ENCODE measurements at places on chromosomes 2 and 18.

GRCh38 chr2:9654452-9655100 is 23.8 kb upstream of the YWHAQ start:
- DNase-seq = no peak

- no peak for DNase-seq
These were observed 80.6 kb downstream of the PIGN start for GRCh38 chr18:62106271-62106670.

DNA sequence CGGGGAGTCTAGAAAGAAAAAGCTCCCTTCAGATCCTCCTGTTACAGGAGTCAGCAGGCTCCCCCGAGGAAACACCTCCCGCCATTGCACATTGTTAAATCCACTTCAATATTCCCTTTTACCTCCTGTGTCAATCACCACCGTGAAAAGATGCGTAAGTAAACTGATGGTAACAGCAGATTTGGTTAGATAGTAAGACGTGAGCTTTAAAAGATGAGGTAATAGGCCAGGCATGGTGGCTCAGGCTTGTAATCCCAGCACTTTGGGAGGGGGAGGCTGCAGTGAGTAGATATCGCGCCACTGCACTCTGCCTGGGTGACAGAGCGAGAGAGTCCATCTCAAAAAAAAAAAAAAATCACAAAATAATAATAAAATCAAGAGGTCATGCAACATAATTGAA is 15.2 kb upstream of the NCL start:
- DNase-seq = no peak

GRCh38 chr2:67881816-67882215 is 181.0 kb downstream of the C1D start:
- DNase-seq = no peak

- peak; percentile 11 for DNase-seq
These were observed 925.5 kb downstream of the SLC4A3 start for GRCh38 chr2:220552790-220553535.

GRCh38 chr2:168402531-168402930 is 53.5 kb upstream of the CERS6 start:
- no peak for DNase-seq

DNA sequence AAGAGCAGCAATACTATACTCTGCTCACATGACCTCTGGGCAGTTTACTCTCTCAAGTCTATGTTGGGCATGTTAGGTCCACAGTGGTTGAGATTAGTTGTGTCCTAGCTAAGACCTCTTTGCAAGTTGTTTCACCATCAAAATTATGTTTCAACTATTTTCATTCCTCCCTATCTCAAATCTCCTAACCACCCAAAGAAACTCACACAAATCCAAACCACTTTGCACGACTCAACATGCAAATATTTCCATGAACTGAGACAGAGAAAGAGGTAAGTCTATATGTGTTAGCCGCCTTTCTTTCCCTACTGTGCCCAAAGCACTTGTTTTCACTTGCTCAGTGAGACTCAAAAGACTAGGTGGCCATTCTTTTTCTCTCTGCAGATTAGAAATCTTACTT is 546.8 kb downstream of the TNS1 start:
- DNase-seq = no peak

DNA sequence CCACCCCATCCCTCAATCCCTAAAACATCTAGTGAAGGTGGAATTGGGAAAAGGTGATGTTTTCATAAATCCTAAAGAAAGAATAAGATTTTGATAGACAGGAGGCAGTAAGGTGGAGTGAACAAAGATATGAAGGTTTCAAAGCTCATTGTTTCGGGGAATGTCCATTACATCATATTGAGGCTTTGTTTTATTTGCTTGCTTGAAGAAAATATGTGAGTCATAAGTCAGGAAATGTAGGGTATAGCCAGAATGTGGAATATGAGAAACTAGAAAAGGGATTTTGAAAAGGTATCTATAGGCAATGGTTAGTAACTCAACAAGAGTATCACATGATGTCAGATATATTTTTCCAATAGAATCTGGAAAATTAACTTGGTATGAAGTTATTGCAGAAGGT is 1178.5 kb upstream of the ACVR2A start:
- DNase-seq = no peak

DNA sequence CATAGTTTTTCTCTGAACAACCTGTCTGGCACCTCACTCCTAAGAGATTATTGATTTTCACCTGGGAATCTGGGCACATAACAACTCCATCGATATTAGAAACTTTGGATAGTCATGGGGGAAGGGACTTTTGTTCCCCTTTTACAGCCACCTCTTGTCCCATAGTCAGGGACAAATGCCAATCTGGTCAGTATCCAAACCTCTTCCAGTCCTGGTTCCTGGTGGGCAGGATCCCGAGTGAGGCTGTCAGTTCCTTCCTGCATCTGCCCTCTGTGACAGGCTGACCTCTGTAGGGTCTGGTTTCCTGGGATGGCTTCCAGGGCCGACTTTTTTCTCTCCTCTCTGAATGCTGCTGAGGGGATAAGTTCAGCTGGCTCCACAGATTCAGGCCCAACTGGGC is 11.0 kb downstream of the KIF5C start:
- DNase-seq = no peak

- no peak for DNase-seq
These were observed 138.4 kb upstream of the TWIST2 start for GRCh38 chr2:238709325-238710025.

- DNase-seq = no peak
These were observed 19.4 kb downstream of the THAP4 start for GRCh38 chr2:241617431-241618154.

GRCh38 chr2:171615069-171615468 is 72.2 kb upstream of the DYNC1I2 start:
- no peak for DNase-seq

DNA sequence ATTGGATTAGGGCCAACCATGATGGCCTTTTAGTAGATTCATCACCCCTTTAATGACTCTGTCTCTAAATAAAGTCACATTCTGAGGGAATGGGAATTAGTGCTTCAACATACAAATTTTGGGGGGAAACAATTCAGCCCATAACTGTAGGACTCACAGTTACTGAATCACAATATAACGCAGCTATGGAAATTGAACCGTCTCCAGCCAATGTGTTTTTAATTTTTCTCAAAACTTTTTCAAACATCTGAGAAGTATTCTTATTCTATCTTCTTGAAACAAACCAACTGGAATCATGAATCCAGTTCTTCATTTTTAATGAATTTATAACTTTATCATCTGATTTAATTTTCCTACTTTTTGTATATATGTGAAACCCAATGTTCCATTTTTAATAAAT is 373.1 kb upstream of the SYT4 start:
- no peak for DNase-seq

- peak; percentile 74 for DNase-seq
These were observed 295.2 kb downstream of the SRBD1 start for GRCh38 chr2:45315861-45316260.

DNA sequence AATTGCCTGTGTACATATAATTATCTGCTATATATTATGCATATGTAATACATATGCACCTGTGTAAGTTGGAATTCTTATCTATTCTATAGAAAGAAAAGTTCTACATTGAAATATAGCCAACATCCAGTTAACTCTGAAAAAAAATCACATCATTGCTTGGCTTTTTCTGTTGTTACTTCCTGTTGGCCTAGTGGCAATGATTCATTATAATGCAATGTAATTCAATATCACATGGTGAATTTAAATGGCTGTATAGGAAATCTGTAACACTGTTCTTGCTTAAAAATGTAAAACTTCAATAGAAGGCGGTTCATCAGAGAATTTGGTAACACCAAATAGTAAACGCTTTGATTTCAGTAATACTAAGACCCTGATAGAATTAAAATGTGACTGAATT is 44.5 kb upstream of the MAP4K3 start:
- DNase-seq = no peak

DNA sequence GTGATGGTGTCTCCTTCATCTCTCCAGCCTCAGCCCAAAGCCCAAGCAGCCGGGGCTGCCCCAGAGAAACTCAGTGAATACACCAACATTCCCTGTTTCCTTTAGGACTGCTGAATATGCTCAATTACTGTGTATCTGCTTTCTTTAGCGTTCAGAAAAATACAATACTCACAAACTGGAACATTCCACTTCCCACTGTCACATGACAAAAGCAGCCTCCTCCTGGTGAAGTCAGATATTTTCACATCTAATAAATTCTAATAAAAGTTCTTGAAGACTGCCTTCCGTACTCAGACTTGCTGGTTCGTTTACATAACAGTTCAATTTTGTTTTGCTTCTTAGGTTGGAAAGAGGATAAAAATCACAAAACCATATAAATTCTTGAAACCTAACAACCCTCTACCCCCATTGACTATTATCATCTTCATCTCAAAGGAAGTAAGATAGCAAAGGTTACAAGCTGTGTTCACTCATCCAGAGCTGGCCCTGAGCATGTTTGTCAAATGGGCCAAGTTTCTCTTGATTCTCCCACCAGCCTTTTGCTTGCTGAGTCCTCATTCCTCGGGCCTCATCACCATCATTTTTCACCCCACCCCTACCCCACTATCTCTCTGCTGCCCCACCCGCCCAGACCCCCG is 190.8 kb upstream of the HNRNPA3 start:
- no peak for DNase-seq

DNA sequence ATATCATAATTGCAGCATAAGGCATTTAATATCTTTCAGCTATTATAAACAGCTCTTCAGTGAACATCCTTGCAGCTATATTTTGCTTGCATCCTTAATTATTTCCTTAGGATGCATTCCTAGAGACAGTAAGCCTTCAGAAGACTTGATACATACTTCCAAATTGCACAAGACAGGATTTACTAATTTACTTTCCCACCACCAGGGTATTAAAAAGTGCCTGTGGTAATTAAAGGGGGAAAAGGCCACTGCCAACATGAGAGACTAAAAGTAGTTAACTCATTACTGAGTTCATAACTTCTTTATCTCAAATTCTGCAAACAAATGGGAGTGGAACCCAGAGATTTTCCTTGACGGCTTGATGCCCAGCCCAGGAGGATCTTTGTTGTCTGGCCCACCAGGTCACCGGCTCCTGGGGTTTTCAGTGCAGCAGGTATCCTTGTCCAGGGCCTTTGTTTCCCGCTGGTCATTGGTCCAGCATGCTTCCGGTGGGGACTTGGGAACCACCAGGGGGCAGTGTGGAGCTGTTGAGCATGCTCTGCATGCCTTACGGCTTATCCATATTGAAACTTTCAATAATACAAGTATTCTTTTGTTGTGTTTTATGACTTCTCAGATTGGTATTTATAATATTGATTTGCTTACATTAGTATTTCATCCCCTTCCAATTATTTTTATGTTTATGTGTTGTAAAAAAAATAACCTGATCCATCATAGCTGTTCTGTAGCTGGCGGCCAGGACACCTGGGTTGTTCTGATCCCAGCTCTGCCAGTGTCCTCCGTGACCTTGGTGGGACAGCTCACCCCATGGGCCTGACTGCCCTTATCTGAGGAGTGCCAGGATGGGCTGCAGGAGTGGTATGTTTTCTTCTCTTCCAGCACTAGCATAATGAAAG is 61.4 kb downstream of the TGOLN2 start:
- no peak for DNase-seq

GRCh38 chr2:37344453-37345361 is at the start of gene QPCT:
QPCT (plus strand) TSS chr2:37344630; CDS start chr2:37344732, 102 bp downstream.
- DNase-seq = no peak

- no peak for DNase-seq
These were observed 742.3 kb upstream of the SLC8A1 start for GRCh38 chr2:41194230-41194629.

- no peak for DNase-seq
These were observed 113.6 kb downstream of the MEP1B start for GRCh38 chr18:32303400-32303799.

DNA sequence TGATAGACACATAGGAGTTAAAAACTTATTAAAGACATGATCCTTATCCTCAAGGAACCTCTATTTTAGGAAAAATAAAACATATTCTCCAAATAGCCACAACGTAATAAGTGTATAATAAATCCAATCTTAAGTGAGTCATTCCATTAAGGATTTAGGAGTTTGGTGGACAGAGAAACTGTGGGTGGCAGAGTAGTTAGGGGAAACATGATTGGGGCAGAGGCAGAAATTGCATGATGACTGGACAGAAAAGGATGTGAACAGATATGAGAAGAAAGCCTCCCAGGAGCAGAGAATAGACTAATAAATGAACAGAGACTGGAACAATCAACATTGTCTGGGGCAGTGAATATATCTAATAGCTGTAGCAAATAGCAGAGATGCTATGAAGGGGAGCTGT is 48.1 kb upstream of the SIGLEC15 start:
- DNase-seq = peak; percentile 79

- DNase-seq = no peak
These were observed 72.8 kb upstream of the ZEB2 start for GRCh38 chr2:144592500-144593256.

- no peak for DNase-seq
These were observed 21.6 kb downstream of the DSG4 start for GRCh38 chr18:31398191-31398590.

GRCh38 chr2:175823002-175823706 is 178.9 kb downstream of the LNPK start:
- no peak for DNase-seq

DNA sequence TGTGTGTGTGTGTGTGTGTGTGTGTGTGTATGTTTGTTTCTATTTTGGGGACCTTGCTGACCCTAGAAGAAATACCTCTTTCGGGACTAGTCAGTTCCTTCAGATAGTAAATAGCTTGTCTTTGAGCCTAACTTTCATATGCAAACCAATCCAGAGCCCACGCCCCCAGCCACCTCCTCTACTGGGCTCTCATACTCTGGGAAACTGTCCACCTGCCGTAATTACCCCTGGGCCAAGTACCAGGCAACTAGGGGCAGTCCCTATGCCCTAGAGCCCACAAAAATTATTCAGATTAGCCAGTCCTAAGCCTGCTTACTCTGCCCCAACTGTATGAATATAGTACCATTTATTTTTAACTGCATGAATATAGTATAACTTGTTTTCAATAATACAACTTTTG is 970.4 kb downstream of the EPHA4 start:
- DNase-seq = no peak

GRCh38 chr2:241635756-241636155 is 1.2 kb downstream of the THAP4 start:
- no peak for DNase-seq

DNA sequence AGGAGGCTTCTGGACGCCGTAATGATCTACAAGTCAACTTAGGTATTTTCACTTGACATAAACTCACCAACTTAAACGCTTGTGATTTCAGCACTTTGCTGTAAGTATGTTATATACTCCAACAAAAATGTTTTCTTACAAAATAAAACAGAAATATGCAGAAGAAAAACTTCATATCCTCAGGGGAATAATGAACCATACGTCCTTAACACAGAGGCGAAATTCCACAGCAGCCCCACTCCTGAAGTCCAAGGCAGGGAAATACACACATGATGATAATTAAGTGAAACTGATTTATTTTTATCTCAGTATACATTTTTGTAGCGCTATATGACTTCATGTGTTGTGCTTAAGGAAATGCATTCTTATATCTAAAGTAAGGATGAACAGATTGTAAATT is 335.4 kb upstream of the VWC2L start:
- no peak for DNase-seq

DNA sequence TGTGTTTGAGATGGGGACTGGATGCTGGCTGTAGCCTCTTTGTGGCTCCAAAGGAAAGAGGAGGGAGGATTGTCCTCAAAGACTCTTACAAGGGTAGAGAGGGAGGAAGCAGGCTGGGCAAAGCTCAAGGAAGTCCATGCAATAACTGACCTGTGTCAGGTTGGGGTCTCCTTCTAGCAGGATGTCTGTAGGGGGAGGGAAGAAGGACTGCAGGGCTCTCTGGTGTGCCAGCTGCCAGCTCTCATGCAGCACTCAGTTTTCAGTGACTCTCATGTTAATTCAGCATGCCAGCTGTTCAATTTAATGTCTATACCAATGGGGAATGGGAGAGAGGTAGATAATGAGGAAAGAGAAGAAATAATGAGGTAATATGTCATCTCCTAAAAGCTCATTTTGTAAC is 85.3 kb upstream of the RANBP2 start:
- no peak for DNase-seq

Measured in AG04450 (cell line).